HFF-Myc (cell line): ENCODE measurements at places on chromosomes 16 and 17.
A peak's percentile ranks its signal among the peaks of the same experiment; 100 is the strongest.

GRCh38 chr16:23433261-23433920 is 19.6 kb downstream of the COG7 start:
- no peak for DNase-seq

DNA sequence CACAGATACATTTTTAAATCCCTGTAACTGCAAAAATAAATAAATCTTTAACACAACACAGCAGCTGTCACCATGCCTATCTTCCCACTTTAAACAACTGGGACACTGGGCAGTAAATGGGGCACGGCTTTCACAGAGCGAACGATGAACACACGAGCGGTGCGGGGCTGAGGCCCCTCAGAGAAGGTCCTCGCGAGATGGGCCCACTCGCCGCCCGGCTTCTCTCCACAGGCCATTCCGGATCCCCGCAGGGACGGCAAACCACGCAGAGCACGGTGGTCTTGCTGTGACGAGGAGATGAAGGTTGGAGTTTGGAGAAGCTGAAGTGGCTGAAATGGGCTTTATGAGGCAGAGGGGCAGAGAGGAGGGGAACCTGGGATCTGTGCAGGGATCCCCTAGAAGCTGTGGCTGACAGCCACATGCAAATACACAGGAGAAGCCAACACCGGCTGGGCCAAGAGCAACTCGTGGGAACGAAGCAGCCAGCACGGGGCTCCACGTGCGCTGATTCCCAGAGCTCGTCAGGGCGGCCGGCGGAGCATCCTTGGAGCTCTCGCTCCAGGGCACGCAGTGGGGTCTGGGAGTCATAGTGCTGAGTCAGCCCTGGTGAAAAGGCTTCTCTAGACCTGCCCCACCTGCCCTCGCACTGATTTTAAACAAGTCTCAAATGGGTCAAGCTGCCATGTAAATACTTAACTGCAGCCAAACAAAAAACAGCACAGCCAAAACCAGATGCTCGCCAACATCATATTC is 31.7 kb downstream of the CCDC57 start:
- no peak for DNase-seq

- DNase-seq, result no peak
Measured at GRCh38 chr17:1959871-1960544, 65.1 kb downstream of the RTN4RL1 start.

- no peak for DNase-seq
Measured at GRCh38 chr17:34644941-34645550, 65.7 kb downstream of the TMEM132E start.

DNA sequence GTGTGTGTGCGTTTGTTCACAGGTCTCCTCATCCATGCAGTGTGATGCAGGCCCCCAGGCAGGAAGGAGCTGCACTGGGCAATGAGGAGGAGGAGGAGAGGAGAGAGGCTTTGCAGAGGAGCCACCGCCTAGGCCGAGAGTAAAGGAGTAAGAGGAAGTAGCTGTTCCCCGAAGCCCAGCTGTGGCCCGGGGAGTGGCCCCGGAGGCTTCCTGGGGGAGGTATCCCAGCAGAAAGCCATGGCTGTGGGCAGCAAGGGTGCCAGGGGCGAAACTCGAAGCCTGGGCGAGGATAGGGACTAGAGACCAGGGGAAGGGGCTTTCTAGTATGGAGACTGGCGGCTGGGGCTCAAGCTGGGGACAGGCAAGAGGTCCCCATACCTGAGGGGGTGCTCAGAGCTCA is 12.2 kb downstream of the C16orf95 start:
- DNase-seq, result no peak

GRCh38 chr17:56737421-56738161 is 96.1 kb downstream of the C17orf67 start:
- no peak for DNase-seq

DNA sequence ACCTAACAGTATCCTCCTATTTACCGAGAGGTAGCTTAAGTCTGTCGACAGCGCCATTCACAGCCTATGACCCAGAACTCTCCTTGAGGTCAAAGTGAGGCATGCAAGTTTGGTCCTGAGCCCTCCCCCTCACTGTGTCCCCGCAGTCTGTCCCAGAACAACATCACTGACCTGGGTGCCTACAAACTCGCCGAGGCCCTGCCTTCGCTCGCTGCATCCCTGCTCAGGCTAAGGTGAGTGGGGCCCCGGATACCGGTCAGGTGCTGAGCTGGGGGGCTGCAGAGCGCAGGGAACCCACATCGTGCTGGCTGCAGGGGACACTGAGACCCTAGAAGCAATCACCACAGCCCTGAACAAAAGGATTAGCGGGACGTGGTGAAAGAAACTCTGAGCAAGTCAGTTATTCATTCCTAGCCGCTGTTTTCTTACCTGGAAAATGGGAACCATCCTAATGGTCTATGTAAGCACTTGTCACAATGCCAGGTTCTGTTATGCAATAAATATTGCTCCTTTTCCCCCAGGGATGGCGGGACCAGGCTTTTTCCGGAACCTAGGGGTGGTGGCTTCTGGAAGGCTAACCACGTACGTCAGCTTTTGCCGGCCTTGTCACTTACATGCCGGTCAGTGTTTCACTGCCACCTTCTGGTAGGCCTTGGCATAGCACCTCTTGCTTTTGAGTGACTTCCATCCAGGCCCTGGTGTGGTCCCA is 23.8 kb downstream of the DEXI start:
- peak; percentile 87 for DNase-seq

DNA sequence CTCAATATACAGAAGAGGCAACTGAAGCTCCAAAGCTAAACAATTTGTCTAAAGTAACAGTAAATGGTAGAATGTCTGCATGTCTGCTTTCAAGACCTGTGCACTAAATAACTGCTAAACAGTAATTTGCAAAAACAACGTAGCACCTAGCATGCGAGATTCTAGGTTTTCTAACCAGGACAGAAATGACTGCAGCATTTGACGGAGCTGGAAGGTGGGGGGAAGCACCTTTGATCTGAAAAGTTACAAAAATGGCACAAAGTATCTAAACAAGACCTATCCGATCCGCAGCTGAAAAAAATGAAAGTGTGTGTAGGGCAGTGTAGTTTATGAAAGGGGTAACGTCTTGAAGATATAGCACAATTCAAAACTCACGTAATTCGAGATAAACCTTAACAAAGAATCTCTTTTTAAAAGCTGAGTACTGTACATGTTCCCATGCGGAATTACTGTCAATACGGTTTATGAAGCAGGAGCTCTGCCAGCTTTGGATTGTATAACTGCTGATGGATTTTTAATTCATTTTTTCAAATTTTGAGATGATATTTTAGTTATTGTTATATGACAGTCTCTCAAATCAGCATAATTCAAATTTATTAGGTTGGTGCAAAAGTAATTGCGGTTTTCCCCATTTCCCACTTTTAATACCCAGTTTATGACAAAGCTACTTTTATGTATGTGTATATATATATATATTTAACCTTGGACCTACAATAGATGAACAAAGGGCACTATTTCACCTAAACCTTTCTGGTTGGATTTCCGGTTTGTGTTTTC is 1.2 kb upstream of the WIPI1 start:
- no peak for DNase-seq

GRCh38 chr16:79610771-79611170 is 10.2 kb upstream of the MAF start:
- no peak for DNase-seq

DNA sequence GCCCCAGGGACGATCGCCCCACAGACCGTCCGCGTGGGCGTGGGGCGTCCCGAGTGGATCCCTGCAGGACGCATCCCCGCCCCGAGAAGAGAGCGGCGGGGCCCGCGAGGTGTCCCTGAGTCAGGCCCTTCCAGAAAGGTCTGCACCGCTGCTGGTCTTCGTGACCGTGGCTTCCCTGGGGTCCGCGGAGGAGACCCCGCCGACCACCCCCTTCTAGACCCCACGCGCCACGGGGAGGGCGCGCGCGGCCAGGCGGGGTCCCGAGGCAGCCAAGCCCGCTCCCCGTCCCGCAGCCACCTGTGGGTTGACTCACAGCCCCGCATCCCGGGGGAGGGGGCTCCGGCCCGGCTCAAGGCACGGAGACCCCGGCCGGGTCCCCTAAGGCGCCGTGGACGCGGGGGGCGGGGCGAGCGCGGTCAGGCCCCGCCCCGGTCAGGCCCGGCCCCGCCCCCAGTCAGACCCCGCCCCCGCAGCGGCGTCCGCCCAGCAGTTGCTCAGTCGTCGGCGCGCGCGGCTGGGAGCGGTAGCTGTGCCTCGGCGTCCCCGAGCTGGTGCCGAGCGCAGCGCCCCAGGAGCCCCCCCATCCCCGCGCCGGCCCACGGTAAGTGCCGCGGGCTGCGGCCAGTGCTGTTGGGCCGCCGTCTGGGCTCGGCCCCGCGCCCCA is at the start of gene BAIAP3:
Gene BAIAP3 (plus strand): TSS at position 497 of the 664 bp plus-strand sequence. CDS start 4,905 bp downstream, outside the sequence.
- DNase-seq, result no peak

GRCh38 chr17:51121620-51122472 is 1.2 kb upstream of the SPAG9 start:
- DNase-seq, result peak; percentile 79

GRCh38 chr17:32518646-32519227 is 31.9 kb downstream of the CDK5R1 start:
- DNase-seq, result no peak

DNA sequence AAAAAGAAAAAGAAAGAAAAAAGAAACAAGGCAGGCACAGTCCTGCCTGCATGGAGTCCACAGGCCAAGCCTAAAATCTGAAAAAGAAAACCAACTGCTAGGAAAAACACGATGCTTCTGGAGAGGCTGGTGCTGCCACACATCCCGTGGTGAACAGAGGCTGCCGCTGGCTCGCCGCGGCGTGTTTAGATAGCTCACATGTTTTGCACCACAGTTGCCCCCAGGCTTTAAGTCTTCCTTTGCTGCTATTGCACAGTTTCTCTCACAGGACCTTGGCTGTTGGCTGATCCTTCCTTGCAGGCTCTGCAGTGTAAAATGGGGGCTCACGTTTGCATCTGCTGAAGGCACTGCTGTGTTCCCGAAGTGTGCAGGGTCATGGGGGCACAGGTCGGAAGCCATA is 8.6 kb downstream of the SLC6A4 start:
- DNase-seq, result no peak

DNA sequence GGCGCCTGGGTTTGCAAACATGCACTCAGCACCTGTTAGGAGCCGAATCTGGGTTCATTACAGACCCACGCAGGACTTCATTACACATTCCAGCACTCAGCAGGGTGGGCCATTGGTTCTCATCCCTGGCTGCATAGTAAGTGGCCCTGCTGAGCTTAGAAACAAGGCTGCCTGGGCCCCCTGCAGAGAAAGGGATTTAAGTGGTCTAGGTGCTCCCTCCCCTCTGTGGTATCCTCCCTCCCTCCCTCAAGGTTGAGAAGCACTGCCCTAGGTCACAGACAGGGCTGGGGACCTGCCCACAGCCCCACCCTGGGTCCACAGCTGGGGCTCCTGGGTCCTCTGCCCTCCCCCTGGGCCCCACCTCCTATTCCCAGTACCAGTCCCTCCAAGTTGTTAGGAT is 28.3 kb downstream of the WNT3 start:
- no peak for DNase-seq

GRCh38 chr17:55549140-55549539 is 37.9 kb upstream of the SMIM36 start:
- DNase-seq, result no peak

GRCh38 chr17:33175562-33175961 is 117.5 kb downstream of the ASIC2 start:
- DNase-seq, result no peak

DNA sequence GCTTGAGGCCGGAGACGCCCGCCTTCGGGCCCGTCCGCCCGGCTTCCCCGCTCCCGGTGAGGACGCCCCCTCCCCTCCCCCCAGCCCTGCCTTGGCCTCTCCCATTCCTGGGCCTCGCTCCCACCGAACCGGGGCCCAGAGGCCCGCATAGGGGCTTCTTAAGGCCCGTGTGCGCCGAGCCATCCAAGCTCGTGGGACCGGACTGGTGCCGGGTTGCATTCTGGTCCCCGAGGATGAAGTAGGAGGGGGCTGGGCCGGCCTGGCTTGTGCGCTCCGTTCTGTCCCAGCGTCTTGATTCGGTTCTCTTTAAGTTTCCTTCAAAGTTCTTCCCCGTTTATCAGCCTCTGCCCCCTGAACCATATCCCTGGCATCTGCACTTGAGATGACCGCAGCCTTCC is 488 bp downstream of the SENP3 start:
- DNase-seq, result no peak

DNA sequence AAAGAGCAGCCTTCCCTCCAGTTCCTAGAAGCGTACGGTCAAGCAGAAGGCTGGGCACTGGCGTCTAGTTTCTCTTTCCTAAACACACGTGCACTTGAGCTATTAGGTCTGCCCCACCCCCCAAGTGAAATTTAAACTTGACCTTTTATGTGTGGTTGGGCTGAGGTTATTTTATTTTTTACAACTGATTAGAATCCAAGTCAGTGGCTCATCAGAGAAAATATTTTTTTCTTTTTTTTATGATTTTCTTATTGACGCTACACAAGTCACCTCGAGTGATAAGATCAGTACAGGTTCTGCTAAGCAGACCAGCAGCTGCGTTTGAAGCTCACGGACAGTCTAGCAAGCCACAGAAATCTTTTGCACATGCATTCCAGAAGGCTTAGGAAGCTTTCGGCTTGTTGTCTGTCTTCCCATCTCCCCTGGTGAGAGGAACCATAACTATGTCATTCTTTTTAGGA is 95.1 kb downstream of the ZFHX3 start:
- no peak for DNase-seq

GRCh38 chr16:54400261-54400660 is 113.7 kb upstream of the IRX3 start:
- no peak for DNase-seq

GRCh38 chr16:89358030-89359005 is 132.0 kb downstream of the ANKRD11 start:
- no peak for DNase-seq

DNA sequence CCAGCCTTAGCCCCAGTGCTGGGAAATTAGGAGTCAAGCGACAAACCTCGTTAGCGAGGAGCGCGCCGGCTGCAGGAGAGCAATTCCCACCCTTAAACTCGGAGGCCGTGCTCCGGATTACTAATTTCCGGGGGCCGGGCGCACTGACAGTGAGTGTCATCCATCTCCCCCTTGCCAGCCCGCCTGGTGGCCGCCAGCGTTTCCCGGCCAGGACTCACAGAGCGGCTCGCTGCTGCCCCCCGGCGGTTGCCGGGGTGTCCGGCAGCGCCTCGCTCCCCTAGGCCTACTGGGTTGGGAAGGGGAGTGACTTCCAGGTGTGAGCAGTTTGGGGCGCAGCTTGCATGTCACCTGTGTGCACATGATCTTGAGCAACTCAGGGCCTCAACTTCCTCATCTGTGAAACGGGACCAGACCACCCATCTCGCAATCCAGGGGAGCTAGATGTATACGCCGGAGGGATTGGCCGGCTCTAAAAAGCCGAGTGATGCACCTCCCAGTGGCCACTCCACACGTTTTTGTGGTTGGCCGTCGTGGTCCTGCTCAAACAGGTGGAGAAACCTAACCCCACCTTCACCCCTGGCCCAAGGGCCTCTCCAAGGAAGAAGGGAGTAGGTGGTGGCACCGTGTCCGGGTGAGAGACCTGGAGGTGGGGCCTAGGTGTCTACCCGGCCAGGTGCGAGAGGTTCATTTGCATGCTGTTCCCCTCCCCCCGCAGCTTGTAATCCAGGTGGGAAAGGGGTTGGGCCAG is 2.5 kb upstream of the GSE1 start:
- DNase-seq, result peak; percentile 52
